Globus pallidus (tissue), 1 donor: ENCODE measurements at places on chromosomes 4 and X.

GRCh38 chrX:149508467-149508866, 3.4 kb upstream of the IDS start:
- DNase-seq, result no peak

- no peak for DNase-seq
These were observed 93.8 kb downstream of the MAMLD1 start for GRCh38 chrX:150456941-150457340.

DNA sequence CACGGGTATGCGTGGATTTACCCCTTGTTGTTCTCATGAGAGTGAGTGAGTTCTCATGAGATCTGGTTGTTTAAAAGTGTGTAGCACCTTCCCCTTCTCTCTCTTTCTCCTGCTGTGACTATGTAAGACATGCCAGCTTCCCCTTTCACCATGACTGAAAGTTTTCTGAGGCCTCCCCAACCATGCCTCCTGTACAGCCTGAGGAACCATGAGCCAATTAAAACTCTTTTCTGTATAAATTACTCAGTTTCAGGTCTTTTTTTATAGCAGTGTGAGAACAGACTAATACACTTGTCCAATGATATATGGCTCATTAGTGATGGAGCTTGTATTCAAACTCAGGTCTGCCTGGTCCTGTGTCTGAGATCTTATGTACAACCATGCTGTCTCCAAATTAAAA, 28.5 kb upstream of the RTL3 start:
- no peak for DNase-seq

GRCh38 chr4:108529102-108529501, 91.3 kb upstream of the RPL34 start:
- DNase-seq, result no peak

- DNase-seq, result no peak
These were observed 100.3 kb upstream of the PDE5A start for GRCh38 chr4:119728692-119729593.

DNA sequence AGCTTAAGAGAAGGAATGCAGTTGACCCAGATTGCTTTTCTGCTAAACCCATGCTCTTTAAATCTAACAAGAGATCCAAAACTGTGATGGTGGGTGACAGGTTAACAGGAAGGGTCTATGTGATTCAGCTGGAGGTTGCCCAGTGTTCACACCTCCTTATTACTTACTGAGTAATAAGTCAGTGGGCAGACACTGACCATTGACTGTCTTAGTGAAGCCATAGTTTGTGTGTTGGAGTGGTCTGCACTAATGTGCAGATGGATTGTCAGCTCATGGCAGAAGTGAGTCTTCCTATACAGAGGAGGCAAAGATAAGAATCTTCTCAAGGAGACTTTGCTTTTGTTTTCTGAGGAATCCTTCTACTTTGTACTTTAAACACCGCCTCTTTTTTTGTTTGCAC, 15.2 kb upstream of the RUFY3 start:
- no peak for DNase-seq

DNA sequence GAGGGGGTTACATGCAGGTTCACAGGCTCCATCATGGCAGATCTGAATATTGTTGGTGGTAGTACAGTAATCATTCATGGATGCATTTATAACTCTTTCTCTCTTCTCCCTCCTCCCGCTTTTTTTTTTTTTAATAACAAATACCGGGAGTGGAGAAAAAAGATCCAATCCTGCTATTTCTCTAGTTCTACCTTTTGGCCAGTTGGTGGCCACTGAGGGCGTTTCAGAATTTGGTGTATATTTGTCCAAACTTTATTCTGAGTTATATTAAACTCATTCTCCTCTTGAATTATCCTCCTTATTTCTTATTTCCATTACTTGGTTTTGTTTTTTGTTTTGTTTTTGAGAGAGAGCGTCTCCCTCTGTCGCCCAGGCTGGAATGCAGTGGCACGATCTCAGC, 74.8 kb downstream of the HMGB2 start:
- DNase-seq, result no peak

GRCh38 chr4:148445071-148445859, 3.1 kb upstream of the NR3C2 start:
- DNase-seq, result peak; percentile 57

DNA sequence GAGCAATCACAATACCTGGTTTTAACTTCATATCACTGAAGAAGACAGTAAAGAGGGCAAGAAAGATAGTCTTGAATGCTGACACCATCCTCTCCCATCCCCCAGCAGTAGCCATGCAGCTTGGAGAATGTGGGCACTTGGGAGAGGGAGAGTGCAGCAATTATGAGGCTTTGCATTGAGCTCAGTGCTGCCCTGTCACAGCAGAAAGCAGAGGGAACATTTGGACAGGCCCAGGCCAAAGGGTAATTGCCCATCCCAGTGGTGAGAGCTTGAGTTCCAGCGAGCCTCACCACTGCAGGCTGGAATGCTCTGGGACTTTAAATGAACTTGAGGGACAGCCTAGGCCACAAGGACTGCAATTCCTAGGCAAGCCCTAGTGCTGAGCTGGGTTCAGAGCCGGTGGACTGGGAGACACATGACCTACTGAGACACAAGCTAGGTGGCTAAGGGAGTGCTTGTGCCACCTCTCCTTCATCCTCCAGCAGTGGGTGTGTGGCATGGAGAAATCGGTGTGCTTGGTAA, 36.3 kb downstream of the CORIN start:
- no peak for DNase-seq

DNA sequence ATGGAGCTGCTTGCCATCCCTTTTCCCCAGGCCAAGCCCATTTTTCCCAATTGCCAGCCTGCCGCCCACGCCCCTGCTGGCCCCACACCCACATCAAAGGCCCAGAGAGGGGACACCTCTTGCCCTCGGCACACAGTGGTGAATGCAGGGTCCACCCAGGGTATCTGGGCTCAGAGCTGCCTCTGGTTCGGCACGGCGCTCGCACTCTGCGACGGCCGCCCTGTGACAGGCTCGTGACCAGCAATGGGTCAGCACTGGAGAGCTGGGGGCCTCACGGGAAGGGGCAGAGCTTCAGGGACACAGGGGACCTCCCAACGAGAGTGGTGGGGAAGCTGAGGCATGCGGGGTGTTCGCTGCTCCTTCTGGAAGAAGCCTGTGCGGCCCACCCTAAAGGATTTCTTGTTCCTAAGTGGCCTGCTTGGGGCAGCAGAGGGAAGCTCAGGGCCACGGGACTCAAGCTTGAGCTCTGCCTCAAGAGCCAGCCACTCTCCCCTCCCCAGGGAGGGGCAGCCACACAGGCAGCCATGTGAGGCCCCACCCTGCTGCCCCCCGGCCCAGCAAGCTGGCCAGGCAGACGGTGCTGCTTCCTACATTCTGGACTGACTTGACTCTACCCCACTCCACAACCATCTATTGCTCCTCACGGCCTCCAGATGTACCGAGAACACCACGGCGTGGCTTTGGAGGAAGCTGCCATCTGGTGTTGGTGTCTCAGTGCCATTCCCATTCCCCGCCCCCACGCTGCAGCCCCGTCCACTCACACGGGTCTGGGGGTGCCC, 73.7 kb downstream of the ABLIM2 start:
- no peak for DNase-seq

GRCh38 chr4:47002580-47002979, 9.2 kb upstream of the GABRA4 start:
- no peak for DNase-seq

- no peak for DNase-seq
These were observed 321.0 kb upstream of the CXXC4 start for GRCh38 chr4:104815665-104816064.
